Lung microvascular endothelial cell (primary cell): ENCODE measurements at places on chromosomes 6 and 20.

- no peak for DNase-seq
Observed at GRCh38 chr20:52895701-52896100, 76.5 kb upstream of the TSHZ2 start.

DNA sequence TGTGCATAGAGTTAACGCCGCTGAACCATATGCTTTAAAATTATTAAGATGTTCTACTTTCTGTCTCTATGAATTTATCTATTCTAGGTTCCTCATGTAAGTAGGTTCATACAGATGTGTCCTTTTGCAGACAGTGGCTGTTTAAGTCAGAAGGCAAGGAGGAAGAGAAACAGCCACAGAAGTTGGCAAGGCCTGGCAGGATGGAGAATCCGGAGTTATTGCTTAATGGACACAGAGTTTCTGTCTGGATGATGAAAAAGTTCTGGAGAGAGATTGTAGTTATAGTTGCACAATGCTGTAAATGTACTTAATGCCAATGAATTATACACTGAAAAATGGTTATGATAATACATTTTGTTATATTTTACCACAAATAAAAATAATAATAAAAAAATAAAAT is 283.6 kb upstream of the CNR1 start:
- no peak for DNase-seq

DNA sequence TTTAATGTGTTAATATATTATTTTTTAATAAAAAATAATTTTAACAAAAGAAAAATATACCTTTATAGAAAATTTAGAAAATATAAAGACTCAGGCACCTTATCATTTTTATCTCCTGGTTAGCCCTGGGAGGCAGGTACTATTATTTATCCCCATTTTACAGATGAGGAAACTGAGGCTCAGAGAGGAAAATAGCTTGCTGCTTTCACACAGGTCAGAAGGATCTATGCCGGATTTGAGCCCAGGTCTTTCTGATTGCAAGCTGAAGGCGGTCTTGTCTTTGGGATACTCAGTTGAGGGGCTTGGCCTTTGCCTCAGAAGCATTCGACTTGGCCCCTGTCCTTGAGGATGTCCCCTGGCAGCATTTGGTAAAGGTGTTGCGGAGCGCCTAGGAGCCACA is 11.5 kb upstream of the OSER1 start:
- no peak for DNase-seq

DNA sequence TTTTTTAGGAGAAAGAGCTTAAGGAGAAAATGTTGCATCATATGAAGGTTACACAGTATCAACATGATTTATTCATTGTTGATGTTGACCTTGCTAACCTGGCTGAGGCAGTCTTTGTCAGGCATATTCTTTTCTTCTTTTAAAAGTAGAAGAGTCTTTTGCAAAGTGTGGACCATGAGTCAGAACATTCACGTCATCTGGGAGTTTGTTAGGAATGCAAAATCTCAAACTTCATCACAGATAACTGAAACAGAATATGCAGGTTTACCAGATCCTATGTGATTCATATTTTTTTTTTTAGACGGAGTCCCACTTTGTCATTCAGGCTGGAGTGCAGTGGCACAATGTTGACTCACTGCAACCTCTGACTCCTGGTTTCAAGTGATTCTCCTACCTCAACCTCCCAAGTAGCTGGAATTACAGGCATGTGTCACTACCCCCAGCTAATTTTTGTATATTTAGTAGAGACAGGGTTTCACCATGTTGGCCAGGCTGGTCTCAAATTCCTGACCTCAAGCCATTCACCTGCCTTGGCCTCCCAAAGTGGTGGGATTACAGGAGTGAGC is 530.4 kb upstream of the BTBD3 start:
- no peak for DNase-seq
